ENCODE measurements at places on chromosomes 5 and 9.

GRCh38 chr5:68240202-68240601 is 24.6 kb downstream of the PIK3R1 start:
- DNase-seq: no peak

GRCh38 chr9:74570879-74571512 is 73.9 kb downstream of the RORB start:
- no peak for DNase-seq

DNA sequence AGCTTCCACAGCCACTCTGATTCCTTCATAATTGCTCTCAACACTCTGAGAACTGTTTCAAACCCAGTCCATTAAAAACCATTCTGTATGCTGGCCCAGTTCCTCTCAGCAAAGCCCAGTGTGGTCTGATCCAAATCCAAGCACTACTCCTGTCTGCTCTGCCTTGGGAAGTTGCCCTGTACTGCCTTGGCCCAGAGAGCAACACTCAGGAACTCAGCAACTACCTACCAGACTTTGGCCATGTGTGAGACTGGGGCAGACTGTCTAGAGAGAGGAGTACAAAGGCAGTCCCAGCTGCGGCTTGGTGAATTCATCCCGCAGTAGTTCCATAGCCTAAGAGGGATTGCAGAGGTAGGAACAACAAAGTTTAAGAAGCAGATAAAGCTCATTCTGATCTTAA is 214.4 kb downstream of the MCTP1 start:
- no peak for DNase-seq

DNA sequence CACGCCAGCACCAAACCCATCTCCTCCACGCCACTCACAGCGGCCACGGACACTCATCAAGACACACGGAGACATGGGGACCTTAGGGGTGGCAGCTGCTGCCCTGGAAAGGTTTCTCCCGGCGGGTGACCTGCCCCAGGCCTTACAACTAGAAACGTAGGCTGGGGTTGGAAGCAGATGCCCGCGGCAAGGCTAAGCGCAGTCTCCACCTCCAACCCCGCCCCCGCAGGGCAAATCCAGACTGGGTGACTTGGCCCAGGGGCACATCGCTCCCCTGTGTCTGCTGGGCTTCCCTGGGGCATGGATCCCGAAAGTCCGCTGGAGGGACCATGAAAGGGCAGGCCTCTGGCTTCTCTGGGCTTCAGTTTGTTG is 12.0 kb upstream of the ASS1 start:
- DNase-seq: no peak
